ENCODE measurements at places on chromosomes 1 and 21.

- peak; percentile 91 for DNase-seq
Measured at GRCh38 chr1:202694314-202694713, 15.9 kb downstream of the SYT2 start.

DNA sequence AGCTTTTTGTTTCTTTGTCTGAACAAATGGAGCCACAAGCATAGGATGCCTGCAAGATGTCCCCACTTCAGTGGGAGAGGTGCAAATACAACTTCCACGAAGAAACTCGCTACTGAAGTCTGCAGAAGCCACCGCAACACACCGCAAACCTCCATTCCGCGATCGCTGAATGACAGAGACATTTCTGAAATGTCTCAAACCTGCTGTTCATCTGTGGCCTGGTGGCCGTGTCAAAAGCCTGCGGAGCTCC, 1.0 kb downstream of the TP53BP2 start:
- DNase-seq: no peak

- no peak for DNase-seq
Measured at GRCh38 chr1:30444850-30445249, 278.5 kb downstream of the MATN1 start.

GRCh38 chr1:91851130-91852010, 34.6 kb downstream of the TGFBR3 start:
- peak; percentile 91 for DNase-seq

- DNase-seq: no peak
Measured at GRCh38 chr1:2786329-2787162, 14.9 kb downstream of the TTC34 start.

DNA sequence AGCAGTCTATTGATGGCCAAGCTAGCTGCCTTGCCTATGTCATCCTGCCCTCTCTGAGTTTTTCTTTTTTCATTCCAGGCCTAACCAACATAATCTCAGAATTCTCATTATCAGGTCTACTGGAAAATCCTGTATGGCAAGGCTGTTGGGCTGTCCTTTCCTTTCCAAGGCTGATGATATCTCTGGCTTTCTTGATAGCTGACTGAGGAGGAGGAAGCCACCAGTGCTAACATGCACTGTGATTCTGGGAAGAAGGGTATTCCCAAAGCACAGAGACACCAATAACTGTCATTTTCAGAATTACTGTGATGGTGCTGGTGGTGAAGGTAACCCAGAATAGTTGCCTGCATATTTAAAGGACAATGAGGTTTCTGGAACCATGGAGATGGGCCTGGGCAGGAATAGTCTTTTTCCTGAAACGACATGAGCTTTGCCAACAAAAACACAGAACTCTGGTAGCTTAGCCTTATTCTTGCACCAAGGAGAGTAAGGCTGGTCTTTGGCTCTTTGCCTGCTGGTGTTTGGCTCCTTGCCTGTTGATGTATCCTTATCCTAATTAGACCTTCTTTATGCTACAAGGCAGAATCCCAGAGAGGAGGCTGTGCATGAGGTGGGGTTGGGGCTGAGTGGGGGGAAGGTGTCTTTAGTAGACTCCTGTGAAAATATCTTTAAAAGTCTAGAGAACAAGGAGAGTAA, 157.4 kb downstream of the TNFSF18 start:
- DNase-seq: no peak

DNA sequence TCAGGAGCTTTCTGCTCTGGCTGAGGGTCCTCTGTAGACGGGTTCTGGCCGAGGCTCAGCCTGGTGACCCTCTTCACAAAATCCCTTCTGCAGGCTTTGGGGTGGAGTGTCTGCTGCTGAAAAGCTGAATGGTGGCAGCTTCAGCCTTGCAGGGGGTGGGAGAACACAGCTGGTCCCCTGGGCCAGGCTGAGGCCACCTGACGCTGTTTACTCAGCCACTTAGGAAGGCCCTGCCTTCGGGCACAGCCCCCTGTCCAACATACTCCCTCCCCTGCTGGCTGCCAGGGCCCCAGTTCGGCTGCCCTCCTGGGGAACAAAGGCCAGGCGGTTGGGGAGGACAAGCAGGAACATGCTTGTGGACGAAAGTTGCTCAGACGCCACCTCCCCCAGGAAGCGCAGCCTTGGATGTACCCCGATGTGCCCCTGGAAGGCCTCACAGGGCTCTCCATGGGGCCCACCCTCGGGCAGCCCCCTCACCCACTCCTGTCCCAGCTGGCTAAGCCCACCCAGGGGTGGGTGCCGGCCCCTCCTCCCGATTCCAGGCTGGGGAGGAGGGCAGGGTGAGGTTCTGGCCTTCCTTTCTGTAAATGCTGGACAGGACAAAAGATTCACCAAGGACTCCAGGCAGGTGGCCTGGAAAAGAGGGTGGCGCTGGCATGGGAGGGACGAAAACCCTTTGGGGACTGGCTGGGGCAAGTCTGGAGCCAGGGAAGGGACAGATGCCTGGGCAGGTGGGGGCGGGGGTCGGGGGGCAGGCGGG, at the start of gene ANKRD65:
Gene ANKRD65, minus strand, starts transcription at position 130 of the 760 bp plus-strand sequence. CDS start 271 bp downstream, outside the sequence.
- DNase-seq: peak; percentile 92

GRCh38 chr1:1175221-1176062, 1.8 kb downstream of the TTLL10 start:
- no peak for DNase-seq

- no peak for DNase-seq
Measured at GRCh38 chr1:1211541-1212441, 2.2 kb downstream of the TNFRSF4 start.

DNA sequence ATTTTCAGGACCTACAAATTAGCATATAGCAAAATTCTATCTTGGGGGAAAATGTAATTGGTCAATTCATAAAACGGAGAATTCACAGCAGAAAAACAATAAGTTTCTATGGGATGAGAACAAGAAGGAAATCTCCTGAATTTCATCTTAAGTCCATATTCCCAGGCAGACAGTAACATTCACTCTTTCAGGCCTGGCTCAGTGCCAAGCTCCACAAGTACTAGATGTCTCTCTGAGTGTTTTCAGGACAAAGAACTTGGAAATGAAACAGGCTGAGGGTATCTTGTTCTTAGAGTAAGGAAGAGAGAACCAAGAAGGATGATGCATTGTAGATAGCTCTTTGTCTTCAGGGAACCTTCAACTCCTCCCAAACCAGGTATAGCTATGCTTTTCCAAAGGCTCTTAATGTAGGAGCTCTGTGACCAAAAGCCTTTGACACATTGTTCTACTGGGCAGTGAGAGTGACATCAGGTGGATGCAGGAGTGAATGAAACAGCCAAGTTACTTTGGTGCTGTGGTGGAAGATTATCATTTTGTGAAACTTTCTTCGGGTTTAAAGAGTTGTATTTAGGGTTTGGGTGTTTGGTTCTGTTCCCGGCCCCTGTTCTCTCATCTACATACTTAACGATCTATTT, 298.3 kb downstream of the GPATCH2 start:
- DNase-seq: peak; percentile 34

DNA sequence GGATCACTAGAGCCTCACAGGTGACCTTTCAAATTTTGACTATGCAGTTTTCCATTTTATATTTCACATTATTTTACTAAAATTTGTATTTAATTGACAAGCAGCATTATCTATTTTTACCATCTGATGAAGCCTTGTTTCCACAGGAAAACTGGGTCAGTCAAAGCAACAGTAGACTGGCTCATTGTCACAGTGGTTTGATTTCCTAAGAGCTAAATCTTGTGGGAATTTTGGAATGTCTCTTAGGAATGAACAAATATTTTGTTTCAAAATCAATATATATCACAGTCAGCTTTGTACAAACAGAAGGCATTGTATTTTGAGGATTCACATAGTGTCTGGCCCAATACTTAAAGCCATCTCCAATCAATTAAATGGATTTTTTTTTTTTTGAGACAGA, 152.6 kb upstream of the RNPC3 start:
- no peak for DNase-seq

DNA sequence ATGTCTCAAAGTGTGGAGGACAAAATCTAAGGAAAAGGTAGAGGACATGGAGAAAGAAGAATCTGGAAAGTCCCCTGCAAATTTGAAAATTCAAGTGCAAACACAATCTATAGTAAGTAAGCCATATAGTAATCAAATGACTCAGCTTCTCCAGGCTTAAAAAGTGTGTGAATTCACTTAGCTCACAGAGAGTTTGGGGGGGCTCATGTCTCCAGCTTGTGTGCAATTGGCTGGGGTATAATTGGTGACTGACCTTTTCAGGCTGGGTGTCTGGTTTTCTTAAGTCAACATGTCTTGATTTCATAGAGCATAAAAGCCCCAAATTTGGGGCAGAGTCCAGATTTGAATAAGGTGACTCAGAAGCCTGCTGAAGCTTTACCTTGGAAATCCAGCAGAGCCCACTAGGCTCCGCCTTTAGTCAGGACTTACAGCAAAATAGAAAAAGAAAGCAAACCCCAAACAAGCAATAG, 8.6 kb downstream of the CLDN14 start:
- no peak for DNase-seq

DNA sequence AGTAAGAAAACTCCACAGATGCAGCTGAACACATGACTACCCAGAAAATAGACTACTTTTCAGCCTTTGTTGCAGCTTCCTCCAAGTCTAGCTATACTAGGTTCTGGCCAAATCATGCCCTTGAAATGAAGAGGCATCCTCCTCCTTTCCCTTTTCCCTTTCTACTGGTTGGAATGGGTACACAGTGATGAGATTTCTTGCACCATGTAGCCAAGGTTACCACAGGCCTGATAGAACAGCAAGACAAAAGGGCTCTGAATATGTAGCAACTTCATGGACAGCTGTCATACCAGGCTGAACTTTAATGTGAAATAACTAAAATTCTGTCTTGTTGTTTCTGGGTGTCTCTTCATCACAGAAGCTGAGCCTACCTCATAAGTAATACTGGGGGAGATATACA, 146.5 kb downstream of the PDE4B start:
- DNase-seq: no peak

GRCh38 chr1:65109487-65109886, 38.5 kb upstream of the AK4 start:
- no peak for DNase-seq

GRCh38 chr1:25042331-25043227, 112.5 kb upstream of the RUNX3 start:
- no peak for DNase-seq

GRCh38 chr1:25713961-25714360, 86.0 kb upstream of the SELENON start:
- peak; percentile 8 for DNase-seq

DNA sequence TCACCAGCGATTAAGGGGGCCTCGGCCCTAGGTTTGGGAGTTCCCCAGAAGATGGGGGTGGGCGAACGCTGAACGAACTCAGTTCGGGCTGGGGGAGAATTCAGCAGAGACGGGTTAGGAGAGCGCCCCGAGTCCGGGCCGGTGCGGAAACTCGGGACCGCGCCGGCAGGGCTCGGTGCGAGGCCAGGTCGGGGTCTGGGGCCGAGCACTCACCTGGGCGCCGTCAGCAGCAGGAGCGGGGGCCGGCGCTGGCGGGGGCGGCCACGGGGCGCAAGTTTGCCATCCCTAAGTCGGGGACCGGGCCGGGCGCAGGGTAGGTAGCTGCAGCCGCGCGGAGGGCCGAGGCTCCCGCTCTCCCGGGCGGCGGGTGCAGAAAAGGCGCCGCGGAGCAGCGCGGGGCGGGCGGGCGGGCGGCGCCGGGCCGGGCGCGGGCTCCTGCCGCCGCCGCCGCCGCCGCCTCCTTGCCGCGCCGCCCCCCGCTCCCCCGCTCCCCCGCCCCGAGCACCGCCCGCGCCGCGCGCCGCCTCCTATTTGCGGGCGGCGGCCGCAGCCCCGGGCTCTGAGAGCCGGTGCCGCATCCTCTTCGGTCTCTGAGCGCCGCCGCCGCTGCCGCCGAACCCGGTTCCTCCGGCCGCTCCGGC, 349 bp downstream of the ADGRB2 start:
- DNase-seq: no peak

DNA sequence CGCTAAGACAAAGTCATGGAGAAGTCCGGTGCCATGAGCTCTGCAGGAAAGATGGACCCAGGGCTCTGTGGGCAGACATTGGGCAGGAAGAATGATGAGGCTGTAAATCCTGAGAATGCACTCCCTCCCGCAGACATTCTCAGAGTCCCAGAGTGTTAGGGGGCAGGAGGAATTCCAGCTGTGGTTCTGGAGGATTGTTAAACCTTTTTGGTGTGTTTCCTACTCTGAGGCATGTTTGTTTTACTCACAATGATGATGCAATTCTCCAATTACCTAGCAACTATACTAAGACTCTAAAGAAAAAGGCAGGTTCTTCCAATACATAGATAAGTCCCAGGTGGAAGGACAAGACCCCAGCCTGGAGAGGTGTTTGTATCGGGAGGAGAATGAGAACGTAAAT, 2.8 kb upstream of the CAPN9 start:
- no peak for DNase-seq
